NCI-H460 (cell line): ENCODE measurements at places on chromosomes 2 and 18. TPM values are rescaled to one million over a fixed set of nuclear protein-coding genes. Genes with fewer than 3 reads are reported as not detected.

DNA sequence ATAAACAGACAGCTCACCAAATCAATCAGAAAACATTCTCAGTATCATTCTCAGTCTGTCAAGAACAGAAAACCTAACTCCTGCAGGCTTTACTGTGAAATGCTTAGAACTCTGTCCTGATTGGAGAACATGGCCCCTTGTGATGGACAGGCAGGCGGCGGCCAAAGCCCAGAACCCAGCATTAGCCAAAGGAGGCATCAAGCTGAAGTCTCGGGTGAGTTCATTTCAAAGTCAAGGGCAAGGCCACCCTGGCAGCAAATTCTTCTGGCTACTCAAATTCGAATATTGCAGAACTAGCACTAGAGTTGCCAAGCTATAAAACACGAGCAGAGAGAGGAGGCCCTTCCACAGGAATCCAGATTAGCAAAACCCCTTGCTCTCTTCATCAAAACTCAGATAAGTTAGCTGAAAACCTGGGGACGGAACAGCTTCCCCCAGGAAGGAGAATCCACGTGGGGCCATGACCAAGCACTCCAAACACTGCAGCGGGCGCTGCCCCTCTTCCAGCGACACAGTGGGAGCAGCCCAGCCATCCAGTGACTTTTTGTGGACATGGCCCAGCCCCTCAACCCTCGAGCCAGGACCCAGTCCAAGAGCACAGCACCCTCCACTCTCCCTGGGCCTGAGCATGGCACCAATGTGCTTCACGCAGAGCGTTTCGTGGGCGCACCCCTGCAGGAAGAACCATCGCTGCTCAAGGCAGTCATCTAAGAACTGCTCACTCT lies 98.6 kb downstream of the HDAC4 start:
- DNase-seq = no peak

GRCh38 chr2:11406267-11406957 lies 59.5 kb downstream of the E2F6 start:
- no peak for DNase-seq

GRCh38 chr18:46174342-46175041 lies 70.3 kb downstream of the HAUS1 start:
- no peak for DNase-seq

DNA sequence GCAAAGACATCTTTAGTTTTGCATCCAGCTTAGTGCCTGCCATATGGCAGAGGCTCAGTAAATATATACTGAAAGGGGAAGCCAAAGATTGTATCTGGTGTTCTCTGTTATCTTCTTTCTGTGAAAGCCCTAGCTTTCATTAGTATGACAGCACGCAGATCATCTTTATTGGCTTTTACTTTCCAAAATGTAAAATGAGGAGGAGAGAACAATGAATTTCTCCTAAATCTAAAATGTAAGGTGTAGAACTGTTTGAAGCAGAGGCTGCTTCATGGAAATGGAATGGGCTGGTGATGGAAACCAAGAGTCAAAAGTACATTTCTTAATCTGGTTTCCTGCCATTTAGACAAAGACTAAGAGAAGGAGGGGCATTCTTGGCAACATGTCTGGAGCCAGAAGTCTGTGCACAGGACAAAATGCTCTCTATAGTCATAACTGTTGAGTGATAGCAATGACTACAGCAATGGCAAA lies 1029.9 kb upstream of the PIK3C3 start:
- no peak for DNase-seq

DNA sequence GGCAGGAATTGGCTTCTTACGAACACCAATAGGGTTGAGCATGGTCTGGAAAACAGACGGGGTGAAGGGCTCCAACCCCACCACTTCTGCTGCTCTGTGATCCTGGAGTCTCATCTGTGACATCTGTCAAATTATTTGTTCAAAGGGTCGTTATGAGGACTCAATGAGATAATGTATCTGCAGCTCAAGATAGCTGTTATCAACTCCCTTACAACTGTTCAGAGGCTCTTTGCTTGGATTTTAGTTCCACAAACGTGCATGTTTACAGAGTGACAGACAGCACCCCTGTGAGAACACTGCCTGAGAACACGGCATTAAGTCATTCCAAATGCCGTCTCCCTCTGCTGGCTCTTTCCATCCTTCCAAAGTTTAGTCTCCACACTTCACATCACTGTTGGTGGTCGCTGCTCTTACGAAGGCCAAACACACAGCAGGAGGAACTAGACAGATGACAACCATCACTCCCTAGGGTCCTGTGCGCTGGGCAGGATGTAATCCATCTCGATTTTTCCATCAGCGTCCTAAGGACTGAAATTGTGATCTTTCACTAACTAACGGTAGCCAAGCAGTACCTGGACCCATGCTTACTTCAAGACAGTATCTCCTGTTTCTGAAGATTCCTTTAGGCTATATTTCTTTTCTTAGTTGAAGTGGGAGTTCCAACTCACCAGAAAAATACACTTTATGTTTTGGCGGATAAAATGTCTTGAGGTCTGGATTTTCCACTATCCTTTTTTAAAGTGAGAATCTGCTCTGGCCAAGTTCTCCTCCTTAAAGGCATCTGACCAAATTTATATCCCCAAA lies 220.3 kb downstream of the ANAPC1 start:
- no peak for DNase-seq

DNA sequence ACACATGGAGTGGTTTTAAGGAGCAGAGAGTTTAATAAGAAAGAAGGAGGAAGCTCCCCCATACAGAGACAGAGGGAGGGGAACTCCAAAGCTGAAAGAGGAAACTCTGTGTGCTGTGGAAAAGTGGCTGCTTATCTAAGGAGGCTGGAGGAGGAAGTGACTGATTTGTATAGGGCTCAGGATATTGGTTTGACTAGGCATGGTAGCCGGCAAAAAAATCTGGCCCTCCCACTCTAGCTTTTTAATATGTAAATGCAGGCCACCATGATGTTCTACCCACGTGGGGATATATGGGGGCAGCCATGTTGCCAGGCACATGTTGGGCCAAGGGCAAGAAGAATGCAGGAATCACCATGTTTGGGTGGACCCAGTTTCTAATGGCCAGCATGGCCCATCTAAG lies 64.3 kb downstream of the HNMT start:
- DNase-seq = no peak

DNA sequence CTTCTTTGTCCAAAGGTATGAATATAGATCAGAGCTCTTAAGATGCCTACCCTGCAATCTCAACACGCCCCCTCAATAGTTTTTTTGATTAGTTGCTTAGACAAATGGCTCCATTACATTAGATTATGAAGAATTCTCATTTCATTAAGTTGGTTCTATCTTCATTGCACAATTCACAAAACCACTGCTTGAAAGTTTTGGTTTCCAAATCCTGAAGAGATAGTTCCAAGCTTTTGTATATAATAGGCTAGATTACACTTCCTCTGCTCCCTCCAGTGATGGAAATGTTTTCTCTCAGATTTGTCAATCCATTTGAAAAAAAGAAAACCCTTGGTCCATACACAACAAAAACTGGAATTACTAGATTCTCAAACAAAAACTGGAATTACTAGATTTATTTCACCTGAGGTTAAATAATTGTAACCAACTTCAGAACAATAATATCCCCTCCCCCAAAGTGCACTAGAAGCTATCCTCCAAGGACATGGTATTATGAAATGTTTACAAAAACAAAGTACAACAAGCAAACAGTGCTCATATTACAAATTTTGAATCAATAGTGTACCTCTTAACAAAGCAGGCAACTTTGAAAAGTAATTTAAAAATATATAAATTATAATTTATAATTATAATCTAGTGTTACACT lies 6.8 kb upstream of the TLK1 start:
- DNase-seq = no peak

DNA sequence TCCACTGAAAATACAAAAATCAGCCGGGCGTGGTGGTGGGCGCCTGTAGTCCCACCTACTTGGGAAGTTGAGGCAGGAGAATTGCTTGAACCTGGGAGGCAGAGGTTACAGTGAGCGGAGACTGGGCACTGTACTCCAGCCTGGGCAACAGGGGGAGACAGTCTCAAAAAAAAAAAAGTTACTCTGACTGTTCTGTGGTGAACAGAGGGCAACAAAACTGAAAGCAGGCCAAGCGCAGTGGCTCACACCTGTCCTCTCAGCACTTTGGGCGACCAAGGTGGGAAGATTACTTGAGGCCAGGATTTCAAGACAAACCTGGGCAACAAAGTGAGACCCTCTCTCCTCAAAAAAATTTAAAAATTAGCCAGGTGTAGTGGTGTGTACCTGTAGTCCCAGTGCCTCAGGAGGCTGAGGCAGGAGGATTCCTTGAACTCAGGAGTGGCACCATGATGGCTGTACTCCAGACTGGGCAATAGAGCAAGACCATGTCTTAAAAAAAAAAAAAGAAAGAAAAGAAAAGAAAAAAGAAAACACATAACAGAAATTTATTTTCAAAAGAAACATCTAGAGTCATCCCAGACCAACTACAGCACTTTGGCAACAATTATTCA lies 13.6 kb upstream of the RTN4 start:
- no peak for DNase-seq

- DNase-seq = no peak
Observed at GRCh38 chr2:82852787-82853186, 1606.3 kb downstream of the SUCLG1 start.

DNA sequence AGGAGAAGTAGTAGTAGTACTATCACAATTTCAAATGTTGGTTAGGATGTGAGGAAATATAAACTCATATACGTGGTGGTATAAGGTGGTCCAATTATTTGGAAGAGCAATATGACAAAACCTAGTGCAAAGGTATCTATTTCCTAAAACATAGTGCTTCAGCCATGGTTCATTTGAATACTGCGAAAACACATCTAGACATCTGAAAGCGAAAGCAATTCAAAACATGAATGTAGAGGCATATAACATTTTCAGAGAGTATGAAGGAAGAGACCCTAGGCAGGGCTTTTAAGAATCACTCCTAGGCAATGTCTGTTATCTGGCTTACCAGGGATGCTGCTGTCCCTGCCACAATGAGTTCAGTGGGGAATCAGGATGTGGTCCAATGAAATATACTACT lies 1085.8 kb downstream of the TDRD15 start:
- DNase-seq = no peak

DNA sequence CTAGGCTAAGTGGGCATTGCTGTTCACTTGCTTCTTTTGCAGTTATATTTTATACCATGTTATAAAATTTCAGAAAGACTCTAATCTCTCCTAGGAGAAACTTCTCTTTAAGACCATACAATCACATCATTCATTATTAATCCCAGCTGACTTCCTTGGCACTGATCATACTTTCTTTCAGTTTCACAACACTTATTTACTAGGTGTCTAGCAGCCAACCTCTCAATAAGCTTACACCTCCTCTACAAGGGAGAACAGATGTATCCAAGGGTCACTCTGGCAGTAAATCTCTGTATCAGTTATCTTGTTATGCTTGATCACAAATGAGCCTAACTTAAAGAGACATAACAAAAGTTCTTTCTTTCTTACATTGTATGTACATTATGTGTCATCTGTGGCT lies 69.8 kb upstream of the EPB41L5 start:
- DNase-seq = no peak

Gene KCNS3
- 0.23 and 0.30 TPM in 2 replicates for total RNA-seq

Gene MOGAT1
- total RNA-seq = not detected in 2 replicates

Gene BOD1L2
- not detected in 2 replicates for total RNA-seq

Gene POTEJ
- total RNA-seq = not detected in 2 replicates
